NCI-H2081 (cell line): ENCODE measurements at places on chromosomes 6 and 20.

- DNase-seq: no peak
Observed at GRCh38 chr6:52568320-52568719, 8.5 kb downstream of the TRAM2 start.

DNA sequence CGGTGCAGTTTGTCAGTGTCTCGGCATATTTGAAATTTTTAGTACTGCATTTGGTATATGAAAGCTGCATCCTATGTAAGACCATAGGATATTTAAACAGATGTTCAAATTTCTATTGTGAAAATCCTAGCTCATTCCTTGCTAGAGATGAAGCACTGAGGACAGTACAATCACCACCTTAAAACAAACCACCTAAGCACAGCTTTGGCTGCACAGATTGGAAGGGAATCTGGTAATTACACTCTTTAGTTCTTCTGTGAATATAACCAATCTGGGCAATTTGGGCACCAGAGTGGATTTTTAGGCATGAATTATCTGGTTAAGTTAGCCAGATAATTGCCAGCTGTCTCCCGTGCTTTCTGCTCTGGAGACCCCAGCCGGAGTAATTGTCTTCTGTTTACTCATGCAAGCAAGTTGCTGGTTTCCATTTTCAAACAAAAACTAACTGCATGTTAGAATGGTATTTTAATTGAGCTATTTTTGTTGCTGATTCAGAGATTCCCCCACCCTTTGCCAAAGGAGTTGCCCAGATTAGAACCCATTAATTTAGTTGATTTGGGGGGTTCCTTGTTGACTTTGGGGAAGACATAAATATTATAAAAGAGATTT, 36.9 kb downstream of the E2F3 start:
- DNase-seq: peak; percentile 91

- DNase-seq: no peak
Observed at GRCh38 chr6:35566794-35567193, 54.1 kb upstream of the TULP1 start.

DNA sequence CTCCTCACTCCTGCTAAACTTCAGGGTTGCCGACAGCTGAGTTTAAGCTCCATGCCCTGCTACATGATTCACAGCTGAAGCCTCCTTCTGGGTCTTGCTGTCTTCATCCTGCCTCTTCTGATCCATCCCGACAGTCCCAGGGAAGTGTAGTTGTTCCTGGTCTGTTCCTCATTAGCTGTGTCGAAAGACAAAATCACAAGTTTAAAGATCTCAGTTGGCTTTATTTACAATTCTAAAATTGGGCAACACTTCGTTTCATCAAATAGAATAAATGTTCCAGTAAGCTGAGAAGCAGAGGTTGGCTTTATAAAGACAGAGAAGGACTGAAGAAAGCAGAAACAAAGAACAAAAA, 4.1 kb upstream of the SLC2A10 start:
- no peak for DNase-seq

DNA sequence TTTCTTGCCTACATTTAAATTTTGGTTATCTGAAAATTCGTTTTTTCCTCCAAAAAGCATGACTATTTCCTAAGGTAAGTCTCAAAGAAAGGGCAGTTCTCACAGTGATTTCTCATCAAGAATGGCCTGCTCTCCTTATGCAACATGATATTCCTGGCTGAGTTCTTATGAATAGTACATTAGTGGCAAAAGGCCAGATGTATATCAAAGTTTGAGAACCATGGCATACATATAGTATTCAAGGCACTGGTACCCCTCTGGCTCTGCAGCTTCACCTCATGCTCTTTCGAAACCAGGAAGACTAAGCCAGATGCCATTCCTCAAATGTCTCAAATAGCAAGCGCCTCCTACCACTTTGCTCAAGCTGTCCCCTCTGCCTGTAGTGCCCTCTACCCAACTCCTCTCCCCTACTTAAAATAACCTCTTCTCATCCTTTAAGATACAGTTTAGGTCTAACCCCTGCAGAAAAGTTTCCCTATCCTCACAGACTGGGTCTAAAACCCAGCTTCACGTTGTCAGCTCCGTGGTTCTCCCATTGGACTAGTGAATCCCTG, 280.3 kb downstream of the HACE1 start:
- DNase-seq: no peak

GRCh38 chr20:59863058-59863457, 70.4 kb downstream of the SYCP2 start:
- DNase-seq: no peak

DNA sequence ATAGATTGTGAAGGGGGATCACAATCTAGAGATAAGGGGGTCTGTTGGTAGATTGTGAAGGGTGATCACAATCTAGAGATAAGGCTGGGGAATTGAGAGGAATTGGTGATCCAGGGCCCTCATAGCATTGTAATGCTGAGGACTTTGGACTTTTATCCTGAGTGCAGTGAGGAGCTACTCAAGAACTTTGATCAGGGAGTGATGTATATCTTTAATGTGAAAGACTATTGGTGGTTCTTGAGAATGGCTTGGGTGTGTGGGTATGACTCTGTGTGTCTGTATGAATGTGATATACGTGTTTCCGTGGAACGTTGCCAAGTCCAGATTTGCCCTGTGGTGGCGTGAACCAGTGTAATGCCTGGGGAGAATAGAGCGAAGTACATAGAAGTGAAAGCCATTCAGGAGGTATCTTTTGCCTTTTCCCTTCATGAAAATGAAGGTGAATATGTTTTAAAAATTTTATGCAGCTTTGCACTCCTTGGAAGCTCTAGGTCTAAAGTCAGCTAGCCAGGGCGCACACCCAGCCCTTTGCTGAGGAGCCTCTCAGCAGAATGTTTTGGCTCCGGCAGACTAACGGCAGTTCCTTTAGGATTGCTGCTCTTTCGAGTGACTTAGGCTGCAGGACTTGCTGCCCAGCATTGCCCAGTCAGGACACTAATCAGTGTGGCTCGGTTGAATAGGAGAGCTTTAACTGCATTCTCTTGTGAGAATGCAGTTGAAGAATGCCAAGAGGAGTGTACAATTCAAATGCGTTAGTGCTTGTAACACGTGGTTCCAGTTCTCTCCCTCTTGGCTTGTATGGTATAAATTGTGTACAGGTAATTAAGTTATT, 3.5 kb downstream of the ZFAND3 start:
- DNase-seq: no peak

DNA sequence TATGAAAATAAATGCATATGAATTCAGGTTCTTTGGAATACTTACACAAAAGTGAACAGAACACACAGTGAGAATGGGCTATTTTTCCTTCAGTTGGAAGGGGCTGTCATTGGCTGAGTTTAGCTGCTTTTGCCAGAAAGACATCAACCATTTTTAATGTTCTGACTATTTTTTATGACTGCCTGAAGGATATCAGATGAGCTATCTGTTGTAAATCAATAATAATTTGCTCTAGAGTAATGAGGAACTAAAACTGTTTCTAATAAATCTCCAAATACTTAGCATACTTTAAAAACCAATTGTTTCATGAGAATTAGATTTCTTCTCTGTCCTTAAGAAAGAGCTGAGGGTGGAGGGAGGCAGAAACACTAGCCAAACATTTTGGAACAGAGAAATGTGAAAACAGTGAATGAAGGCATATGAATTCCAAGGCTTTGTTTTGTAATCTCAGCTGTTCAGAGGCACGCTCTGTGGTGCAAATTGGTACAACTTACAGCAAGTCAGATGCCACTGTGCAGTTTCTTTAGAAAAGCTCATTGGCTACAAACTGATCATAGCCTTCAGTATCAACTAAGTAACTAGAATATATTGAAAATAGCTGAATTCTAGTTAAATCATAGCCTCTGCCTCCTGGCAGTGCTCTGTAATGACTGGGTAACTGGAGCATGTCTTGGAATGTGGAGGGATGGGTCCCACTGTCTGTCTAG, 228.9 kb upstream of the JAG1 start:
- no peak for DNase-seq

DNA sequence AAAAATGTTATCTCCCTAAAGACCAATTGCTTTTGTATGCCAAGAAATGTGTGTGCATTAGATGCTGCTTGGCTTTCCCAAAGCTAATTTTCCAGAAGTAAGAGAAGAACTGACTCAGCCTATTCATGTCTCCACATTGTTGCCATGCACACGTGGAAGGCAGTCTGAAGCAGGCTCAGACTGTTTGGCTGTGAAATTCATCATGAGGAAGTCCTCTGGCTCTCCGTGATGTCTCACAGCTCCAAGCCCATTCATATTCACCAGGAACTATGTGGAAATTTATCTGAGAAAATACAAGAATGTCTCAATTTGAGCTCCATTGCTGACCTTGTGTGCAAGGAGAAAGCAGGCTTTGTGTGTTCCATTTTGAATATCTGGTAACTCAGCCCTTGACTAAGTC, 1022.2 kb upstream of the GJE1 start:
- DNase-seq: no peak

DNA sequence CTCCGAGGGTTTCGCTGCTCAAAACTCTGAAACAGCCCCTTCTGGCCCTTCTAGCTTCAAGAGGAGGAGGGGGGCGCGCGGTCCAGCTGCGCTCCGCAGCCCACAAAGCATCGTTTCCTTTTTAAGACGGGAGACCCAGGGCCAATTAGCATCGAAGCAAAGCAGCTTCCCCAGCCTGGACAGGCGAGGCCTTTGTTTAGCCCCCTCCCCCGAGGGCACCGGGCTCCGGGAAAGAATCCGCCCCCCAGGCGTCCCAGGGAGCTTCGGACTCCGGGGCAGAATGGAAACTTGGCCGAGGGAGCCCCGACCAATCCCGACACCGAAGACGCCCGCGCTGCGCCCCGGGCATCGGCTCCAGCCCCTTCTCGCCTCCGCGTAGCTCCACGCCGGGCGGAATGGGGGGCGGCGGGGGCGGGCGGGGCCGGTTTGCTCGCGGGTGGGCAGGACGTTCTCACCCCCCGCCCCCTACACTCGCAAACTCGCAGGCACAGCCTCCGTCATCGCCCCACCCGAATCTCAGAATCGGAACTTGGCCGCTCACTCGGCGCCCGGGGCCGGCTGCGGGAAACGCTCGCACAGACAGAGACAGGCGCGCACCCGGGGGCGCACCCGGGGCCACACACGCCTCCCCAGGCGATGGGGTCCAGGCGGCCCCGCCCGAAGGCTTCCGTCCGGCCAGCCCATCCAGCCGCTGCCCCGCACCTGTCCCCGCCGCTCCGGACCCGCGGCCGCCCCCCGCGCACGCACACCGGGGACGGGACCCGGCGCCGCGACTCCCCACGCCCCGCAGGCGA, 628 bp downstream of the NKAIN4 start:
- no peak for DNase-seq

GRCh38 chr20:44396369-44397130, 41.1 kb downstream of the HNF4A start:
- DNase-seq: no peak

- DNase-seq: no peak
Observed at GRCh38 chr6:167663784-167664443, 162.8 kb upstream of the AFDN start.

DNA sequence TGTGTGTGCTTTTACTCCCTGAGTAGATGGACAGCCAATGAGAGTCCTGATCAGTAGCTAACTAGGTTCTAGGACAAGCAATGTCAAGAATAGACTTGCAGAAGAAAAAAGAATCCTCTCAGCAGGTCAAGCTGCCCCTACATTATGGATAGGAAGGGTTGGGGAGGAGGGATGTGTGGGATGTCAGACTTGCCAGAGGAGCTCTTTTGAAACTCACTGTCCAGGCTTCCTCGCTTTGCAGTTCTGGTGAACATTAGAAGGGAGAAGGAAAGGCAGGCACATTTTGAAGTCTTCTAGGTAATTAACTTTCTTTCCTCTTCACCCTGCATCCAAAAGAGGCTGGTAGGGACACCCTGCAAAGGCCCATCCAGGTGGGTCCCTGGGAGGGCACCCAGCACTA, 48.7 kb downstream of the SYNE1 start:
- no peak for DNase-seq

- no peak for DNase-seq
Observed at GRCh38 chr20:52010541-52010940, 181.0 kb downstream of the ZFP64 start.

DNA sequence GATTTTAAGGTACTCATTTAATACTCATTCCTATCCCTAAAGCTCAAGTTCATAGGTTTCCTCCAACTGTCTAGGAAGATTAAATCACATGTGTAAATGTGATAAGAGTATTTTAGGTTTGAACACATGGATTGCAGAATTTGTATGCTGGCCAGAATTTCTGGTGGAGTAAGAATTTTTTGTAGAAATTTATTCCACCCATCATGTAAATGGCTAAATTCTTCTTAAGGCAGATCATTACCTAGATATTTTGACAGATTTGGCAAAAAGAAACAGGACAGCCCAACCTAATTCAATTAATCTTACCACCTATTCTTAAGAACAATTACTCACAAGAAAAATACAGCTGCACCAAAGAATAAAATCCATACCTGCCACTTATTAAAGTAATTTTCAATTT, 261.6 kb downstream of the GRIK2 start:
- no peak for DNase-seq

GRCh38 chr6:89910902-89911240, 16.6 kb downstream of the GJA10 start:
- DNase-seq: no peak

DNA sequence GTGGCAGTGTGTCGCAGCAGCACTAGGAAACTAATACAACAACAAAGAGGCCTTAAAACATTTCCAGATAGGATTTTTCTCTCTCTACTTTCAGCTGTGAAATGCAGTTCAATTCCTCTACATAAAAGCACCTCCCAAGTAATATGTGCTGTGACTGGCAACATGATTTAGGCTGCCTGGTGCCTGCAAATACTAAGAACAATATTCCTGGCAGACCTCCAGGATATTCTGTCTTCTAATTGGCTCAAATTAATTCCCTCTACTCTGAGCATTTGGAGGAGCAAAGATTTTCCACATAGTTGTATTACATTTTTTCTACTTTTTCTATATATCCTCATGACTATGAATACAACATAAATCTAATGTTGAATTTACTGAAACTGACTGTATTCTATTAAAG, 33.2 kb downstream of the SCGN start:
- DNase-seq: no peak

DNA sequence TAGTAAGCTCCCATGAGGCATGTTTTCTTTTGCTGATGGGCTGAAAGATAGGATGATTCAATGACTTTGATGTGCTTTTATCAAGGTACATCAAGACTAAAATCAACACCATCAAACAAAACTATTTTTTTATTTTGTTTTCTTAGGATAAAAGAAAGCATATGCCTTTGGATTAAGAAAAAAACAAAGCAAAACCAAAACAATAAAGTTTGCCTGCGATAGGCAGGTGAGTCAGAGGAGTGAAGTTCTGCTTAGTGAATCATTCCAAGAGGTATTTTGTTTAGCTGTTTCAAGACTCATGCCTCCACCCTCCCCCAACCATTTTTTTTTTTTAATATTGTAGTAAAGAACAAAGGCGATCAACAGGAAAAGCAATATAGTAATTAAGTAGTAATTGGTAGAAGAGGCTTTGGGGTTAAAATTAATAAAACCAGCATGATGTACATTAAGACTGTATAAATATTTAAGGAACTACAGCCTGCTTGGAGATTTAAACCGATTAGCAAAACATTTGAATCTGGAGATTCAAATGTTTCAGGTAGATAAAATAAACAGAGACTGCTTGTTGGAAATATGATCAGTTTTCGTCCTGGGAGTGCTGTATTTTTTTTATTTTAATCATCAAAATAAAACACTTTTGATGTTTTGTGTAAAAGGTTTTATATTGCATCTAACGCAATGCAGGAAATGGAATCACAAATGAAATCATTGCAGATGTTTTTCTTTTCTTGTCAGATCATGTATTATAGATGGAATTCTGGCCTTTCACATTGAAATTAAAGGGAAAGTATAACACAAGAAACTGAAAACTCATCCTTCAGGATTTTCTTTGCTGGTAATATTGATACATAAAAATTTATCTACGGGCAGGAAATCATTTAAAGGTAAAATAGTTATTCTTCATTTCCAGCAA, 482.3 kb upstream of the MANEA start:
- no peak for DNase-seq

- no peak for DNase-seq
Observed at GRCh38 chr20:59954718-59955117, 3.5 kb upstream of the CDH26 start.

GRCh38 chr6:131139599-131139998, 4.3 kb downstream of the AKAP7 start:
- DNase-seq: no peak
